ENCODE measurements at places on chromosomes 16 and 17. TPM values are rescaled to one million over a fixed set of nuclear protein-coding genes. Genes with fewer than 3 reads are reported as not detected.

GRCh38 chr17:21379080-21379711 is 3.0 kb downstream of the KCNJ12 start:
- no peak for DNase-seq

The ASGR1 gene
- total RNA-seq: 3.1 TPM

The C17orf100 gene
- 3.9 TPM for total RNA-seq

GRCh38 chr17:33653399-33653788 is 360.3 kb upstream of the ASIC2 start:
- DNase-seq: peak; percentile 10

DNA sequence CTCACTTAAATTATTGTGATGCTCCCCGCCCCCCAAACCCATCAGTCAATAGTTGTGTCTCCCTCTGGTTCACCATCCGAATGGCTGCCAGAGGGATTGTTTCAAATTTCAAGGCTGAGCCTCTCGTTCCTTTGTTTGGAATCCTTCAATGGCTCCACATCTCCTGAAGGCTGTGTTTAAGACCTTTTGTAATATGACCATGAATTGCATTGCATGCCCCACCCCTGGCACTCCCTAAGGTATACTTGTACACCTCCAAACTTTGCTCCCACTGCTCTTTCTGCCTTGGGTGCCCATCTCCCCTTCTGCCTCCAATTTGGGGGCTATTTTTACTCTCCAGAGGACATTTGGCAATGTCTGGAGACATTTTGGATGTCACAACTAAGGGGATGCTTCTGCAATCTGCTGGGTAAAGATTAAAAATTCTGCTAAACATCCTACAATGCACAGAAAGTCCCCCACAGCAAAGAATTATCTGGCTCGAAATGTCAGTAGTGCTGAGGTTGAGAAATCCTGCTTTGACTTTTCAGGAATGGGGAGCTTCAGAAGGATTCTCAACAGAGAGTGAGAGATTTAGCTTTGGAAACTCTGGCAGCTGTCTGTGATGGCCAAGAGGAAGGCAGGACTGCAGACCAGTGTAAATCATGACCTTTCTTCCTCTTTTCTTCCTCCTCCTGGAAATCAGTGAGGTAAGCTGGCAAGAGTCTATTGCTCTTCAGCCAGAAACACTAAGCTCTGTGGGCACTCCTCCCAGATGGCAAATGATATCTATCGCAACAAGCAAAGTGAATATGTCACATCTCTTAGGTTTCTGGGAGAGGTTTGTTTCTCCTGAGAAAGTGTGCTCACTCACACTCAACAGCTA is 8.7 kb upstream of the IL4R start:
- DNase-seq: no peak

The ENPP7 gene
- not detected for total RNA-seq

DNA sequence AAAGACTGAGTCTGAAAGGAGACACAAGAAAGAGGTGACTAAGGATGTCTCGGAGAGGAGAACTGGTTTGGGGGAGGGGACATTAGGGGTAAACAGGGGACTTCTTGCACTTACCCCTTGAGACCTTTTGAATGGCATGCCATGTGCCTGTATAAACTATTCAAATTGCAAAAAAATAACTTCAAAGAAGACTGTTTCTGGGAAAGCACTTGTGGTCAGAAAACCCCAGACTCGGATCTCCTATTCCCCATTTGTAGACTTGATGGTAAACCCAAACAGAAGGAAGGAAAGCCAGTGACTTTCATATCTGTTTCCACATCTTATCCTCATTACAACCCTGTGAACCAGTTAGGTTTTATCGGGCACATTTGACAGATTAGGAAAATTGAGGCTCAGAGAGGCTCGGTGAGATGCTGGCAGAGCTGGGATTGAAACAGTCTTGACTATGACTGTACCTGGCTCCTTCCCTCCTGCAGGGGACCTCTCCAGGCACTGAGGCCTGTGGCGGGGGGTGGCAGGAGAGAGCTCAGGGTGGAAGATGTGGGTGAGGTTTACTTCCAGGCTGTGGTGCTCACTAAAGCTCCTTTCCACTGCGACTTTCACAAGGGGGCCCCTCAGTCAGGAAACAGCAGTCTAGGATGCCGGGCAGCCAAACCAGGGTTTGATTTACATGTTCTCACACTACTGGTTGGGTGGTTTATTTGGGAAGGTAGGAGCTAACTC is 30.5 kb upstream of the PLCG2 start:
- DNase-seq: no peak

GRCh38 chr17:74749279-74750038 is 1.0 kb downstream of the NHERF1 start:
- DNase-seq: peak; percentile 62

DNA sequence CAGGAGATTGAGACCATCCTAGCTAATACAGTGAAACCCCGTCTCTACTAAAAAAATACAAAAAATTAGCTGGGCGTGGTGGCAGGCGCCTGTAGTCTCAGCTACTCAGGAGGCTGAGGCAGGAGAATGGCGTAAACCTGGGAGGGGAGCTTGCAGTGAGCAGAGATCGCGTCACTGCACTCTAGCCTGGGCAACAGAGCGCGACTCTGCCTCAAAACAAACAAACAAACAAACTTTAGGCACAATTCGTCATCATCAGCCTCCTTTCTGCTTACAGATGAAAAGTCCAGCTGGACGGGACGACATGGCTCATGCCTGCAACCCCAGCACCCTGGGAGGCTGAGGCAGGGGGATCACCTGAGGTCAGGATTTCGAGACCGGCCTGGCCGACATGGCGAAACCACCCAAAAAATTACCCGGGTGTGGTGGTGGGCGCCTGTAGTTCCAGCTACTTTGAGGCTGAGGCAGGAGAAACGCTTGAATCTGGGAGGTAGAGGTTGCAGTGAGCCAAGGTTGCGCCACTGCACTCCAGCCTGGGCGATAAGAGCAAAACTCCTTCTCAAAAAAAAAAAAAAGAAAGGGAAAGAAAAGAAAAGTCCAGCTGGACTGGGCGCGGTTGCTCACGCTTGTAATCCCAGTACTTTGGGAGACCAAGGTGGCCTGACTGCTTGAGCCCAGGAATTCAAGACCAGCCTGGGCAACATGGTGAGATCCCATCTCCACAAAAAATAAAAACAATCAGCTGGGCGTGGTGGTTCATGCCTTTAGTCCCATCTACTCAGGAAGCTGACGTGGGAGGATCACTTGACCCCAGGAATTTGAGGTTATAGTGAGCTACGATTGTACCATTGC is 1.5 kb upstream of the SPIRE2 start:
- no peak for DNase-seq

GRCh38 chr17:76072148-76072858 is at the start of gene SRP68:
SRP68 (minus strand) TSS chr17:76072517; CDS start chr17:76072491, 26 bp downstream.
- peak; percentile 96 for DNase-seq

DNA sequence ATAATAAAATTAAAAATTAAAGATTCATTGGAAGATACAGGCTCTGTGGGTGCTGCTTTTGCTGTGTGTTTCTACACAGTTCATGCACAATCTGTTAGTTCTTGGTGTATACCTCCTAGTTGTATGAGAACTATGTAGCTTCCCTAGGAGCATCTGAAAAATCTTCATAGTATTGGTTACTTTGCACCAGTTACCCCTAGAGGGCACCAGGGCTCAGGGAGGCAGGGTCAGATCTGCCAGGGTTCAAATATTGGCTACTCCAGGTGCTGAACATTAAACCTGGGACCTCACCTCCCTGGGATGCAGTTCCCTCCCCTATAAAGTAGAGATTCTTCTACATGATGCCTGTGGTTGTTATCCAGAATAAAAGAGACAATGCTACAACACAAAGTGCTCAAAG is 583.0 kb upstream of the CDH11 start:
- DNase-seq: peak; percentile 8

- no peak for DNase-seq
Measured at GRCh38 chr16:80585764-80586163, 45.0 kb downstream of the DYNLRB2 start.

The MILR1 gene
- total RNA-seq: not detected

The SP6 gene
- 0.65 TPM for total RNA-seq

GRCh38 chr16:85566561-85567100 is 46.5 kb upstream of the GSE1 start:
- DNase-seq: peak; percentile 92

DNA sequence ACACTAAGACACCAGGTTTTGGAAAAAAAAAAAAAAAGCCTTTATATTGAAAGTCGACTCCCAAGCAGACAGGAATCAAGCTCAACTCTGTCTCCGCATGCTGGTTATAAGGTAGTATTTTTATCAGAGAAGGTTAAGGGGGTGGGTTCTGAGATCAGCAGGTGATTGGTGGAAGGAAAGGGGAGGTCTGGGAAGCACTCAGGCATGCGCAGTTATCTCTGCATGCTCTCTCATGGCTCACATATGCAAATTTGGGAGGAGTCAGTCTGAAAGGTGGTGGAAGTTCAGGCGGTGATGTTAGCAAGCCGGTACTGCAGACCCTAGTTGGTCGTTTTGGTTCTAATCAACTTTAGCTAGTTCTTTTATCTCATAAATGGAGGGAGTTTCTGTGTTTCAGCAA is 357.6 kb upstream of the C16orf82 start:
- no peak for DNase-seq

- DNase-seq: no peak
Measured at GRCh38 chr16:84047206-84047605, 4.6 kb upstream of the SLC38A8 start.

The STAC2 gene
- 0.13 TPM for total RNA-seq

The CACNG1 gene
- not detected for total RNA-seq

The PLA2G10 gene
- total RNA-seq: not detected

GRCh38 chr17:72422505-72423285 is 301.9 kb downstream of the SOX9 start:
- DNase-seq: no peak

The PHOSPHO1 gene
- not detected for total RNA-seq

DNA sequence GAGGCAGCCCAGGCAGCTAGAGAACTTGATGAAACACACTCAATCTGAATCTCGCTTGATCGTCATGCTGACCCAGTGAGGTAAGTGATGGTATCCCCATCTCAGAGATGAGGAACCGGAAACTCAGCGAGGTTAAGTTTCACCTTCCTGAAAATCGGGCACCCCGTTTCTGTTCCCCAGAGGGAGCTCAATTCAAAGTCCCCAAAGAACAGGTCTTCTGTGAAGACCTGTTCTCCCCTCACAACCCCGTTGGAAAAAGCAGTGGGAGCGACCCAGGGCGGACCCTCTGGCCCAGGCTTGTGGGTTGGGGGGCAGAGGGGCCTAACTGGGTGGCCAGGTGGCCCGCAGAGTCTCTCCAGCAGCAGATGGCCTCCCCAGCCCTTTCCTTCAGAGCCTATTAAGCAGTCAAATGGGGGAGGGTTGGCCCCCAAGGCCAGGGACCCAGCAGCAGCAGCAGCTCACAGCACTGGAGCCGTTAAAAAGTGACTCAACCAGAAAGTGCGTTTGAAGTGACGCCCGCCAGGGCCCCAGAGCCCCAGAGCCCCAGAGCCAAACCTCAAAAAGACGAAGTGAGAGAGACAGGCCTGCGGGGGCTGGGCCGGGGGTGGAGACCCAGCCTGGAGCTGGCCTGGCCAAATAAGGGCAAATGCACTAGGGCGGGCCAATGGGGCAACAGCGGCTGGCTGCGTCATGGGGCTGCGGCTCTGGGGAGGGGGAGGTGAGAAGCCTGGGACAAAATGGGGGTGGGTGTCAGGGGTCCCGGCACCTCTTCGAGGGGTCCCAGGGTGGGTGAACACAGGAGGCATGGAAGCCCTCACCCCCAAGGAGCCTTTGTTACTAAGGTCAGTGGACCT is 9.2 kb upstream of the TSPOAP1 start:
- peak; percentile 75 for DNase-seq

The CES5A gene
- not detected for total RNA-seq

GRCh38 chr16:52861614-52862022 is 191.1 kb downstream of the CHD9NB start:
- peak; percentile 61 for DNase-seq

DNA sequence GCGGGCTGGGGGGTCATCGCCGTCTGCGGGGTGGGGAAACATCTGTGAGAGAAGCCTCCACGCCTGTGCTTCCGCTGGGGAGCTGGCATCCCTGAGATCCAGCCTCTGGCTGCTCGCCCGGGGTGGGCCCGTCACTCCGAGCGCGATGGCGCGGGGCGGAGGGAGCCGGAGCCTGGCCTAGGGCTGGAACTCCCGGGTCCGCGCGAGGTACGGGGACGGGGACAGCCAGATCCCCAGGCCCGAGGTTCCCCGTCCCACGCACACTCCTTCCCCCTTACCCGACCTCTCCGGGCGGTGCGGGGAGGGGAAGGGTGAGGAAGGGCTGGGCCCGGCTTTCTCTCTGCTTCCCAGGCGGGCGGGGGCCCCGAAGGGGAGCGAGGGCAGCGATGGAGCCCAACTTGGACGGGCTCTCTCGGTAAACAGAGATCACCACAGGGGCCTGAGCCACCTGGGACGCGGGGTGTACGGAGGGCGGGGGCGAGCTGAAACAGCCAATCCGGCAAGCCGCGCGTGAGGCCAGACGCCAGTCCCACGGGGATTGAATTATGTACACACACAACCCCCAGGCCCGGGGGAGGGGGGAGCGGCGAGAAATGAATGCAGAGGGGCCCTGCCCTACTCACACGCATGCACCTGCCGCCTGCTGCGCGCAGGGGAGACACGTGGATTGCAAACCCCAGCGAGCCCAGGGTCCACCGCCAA is at the start of gene SLC16A11:
Gene SLC16A11 (minus strand): TSS at position 596 of the 702 bp plus-strand sequence. CDS start 579 bp downstream, at position 17.
- DNase-seq: peak; percentile 58

DNA sequence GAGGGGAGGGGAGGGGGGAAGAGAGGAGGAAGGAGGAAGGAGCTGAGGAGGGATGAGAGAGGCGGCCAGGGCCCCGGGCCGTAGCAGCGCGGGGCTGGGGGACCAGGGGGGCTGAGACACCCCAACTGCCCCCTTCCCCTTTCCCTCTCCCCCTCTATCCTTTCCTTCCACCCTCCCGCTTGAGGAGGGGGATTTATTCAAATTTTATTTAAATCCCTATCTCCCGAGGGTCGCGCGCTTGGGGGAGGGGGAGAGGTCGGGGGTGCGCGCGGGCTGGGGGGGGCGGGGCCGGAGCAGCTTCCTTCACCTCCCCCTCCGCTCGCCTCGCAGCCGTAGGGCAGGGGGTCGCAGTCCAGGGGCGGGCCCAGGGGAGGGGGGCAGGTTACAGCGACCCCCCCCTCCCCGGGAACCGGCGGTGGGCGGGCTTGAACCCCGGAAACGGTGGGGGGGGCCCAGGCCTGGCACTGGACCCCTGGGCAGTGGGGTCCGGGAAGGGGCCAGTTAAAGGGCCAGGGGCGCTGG is at the start of gene FBXL19:
Gene FBXL19 (plus strand): TSS at position 19 of the 522 bp plus-strand sequence. CDS start 2,183 bp downstream, outside the sequence.
- DNase-seq: peak; percentile 89

The ABCC11 gene
- not detected for total RNA-seq

DNA sequence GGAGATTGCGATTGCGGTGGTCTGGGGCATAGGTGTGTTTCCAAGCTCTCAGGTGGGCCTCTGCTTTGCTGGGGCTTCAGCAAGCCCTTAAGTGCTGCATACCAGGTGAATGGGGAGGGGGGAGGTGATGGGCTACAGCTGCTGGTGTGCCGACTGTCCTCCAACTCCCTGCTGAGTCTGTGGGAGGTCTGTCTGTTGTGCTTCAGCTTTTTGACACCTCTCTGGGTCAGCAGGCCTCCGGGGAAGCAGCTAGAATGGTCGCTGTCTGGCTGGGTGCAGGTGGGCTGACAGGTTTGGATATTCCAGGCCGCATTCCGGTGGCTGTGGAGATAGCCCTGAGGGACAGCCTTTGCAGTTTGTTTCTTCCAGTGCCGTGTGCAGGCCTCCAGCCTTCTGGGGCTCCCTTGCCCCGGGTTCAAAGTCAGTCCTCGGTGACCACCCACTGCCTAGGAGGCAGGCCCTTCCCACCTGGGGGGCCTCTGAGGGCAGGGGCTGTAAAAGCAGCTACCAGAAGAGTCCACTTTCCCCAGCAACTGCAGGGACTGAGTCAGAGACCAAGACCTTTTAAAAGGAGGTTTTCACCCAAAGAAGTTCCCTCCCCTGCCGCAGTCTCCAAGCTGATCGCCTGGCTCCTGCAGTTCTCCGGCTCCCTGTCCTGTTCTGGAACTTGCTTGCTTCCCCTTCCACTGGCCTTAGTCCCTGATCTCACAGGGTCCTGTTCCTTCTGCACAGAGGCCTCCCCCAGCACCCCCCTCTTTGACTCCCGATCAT is 2.0 kb upstream of the TTYH2 start:
- peak; percentile 40 for DNase-seq

Measured in neural progenitor cell (in vitro differentiated cells).